SHP77 (cell line): ENCODE measurements at places on chromosomes 1 and 21.
A peak's percentile ranks its signal among the peaks of the same experiment; 100 is the strongest.

- DNase-seq = no peak
These were observed 1.3 kb downstream of the EFCAB14 start for GRCh38 chr1:46717654-46718053.

DNA sequence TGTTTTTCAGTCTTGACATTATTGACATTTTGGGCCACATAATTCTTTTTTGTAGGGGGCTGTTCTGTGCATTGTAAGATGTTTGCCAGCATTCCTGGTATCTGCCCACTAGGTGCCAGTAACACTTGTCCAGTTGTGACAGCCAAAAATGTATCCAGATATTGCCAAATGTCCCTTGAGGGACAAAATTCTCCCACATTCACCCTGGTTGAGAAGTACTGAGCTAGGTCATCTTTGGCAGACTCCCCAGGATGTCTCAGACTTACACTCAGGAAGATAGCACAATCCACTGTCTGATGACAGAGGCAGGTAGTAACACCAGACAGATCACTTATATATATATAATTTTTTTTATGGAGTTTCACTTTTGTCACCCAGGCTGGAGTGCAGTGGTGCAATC, 5.9 kb downstream of the CD48 start:
- DNase-seq = no peak

DNA sequence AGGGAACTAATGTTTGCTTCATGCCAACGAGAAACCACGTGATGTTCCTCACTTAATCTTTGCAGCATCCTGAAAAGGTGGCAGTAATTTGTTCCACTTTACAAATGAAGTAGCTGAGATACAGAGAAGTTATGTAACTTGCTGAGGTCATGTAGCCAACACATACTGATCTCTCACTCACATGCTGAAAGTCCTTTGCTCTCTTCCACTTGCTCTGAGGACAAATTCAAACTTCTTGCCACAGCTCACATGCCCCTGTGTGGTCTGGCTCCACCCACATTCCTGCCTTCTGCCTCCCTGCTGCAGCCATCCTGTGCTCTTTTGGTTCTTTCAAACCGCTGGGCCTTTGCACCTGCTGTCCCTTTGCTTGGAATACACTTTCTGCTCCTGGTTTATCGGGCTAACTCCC, 55.4 kb downstream of the TMCO4 start:
- no peak for DNase-seq

DNA sequence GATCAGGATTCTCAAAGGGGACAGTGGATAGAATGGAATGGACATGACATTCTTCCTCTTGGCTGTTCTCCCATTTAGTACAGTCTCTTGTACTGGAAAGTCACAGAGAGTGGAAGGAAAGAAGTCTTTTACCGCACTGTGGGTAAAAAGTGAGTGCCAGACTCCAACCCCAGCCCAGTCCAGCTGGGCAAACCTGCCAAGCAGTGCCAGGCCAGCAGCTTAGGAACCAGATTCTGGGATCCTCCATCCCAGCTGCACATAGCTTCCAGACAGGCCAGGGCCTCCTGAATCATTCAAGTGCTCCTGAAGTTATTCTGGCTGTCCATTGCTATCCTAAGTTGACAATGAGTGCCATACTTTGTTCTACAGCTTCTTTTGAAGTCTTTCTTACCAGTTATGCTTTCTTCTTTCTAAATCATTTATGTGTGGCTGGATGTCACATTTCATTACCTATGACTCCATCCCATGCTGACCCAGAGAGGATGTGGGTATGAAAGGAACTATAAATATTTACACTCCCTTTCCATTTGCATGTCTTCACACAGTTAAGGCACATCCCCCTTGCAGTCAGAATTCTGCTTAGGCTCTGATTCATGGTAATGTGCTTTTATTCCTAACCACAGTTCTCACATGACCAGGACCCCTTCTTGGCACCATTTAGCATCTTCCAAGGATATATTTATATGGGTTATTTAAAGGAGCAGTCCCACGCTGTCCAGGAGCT, 88.9 kb downstream of the AK5 start:
- no peak for DNase-seq

- no peak for DNase-seq
These were observed 730.9 kb upstream of the PRMT6 start for GRCh38 chr1:106325600-106325999.

GRCh38 chr1:189616893-189617292, 860.8 kb downstream of the BRINP3 start:
- no peak for DNase-seq

- DNase-seq = no peak
These were observed 1131.4 kb downstream of the PLA2G4A start for GRCh38 chr1:187960125-187960638.

- no peak for DNase-seq
These were observed 171.4 kb upstream of the GORAB start for GRCh38 chr1:170360601-170361000.

DNA sequence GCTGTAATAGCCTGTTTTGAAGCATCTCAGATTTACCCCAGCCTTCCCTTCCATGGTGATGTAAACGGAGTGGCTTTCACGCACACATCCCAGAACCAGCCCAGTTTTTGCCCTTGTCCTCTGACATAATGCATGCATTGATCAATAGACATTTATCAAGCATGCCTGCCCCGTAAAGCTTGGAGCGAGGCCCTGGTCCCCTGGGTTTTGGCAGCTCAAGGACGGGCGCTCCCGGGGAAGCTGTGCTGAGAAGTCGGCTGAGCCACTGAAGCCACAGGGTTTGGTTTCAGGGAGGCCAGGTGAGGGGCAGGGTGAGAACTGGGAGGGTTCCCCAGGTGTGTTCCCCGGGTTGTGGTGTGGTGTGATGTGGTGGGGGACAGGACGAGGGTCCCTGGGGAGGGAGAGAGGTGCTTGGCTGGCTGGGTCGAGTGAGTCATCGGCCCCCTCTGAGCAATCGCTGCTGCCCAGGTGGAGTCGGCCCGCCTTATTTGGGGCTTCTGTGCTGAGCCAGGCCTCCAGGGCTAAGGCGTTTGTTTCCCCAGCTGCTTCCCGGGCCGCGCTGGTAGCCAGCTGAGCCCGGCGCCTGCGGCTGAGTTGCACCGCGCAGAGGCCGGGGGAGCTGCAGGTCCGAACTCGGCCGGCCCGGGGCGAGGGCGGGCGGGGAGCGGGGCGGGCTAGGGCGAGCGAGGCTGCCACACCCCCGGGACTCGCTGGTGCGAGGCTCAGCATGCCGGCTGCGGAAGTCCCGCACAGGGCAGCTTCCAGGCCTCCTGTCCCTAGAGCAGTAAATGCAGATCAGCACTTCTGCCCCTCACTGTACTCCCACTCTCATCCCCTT, 23.6 kb downstream of the ATP2B4 start:
- peak; percentile 40 for DNase-seq

GRCh38 chr1:115649964-115650363, 8.2 kb downstream of the VANGL1 start:
- no peak for DNase-seq

GRCh38 chr1:172824209-172824608, 165.3 kb downstream of the FASLG start:
- no peak for DNase-seq

DNA sequence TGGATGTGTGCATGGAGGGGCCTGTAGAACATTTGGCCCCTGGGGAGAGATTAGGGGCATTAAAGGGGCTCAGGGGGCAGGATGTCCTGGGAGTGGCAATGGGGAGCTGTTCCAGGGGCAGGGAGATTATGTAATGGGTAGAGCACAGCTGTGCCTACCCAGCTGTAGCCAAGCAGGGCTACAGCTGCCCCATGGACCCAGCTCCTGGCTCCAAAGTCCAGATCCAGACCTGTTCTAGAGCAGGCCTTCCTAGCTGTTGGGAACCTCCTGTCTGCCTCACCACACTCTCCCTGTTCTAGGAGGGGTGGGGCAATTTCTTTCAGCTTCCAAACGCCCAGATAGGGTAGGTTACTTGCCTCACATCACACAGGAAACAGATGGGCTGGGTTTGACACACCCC, 5.6 kb downstream of the RPS6KA1 start:
- DNase-seq = no peak

DNA sequence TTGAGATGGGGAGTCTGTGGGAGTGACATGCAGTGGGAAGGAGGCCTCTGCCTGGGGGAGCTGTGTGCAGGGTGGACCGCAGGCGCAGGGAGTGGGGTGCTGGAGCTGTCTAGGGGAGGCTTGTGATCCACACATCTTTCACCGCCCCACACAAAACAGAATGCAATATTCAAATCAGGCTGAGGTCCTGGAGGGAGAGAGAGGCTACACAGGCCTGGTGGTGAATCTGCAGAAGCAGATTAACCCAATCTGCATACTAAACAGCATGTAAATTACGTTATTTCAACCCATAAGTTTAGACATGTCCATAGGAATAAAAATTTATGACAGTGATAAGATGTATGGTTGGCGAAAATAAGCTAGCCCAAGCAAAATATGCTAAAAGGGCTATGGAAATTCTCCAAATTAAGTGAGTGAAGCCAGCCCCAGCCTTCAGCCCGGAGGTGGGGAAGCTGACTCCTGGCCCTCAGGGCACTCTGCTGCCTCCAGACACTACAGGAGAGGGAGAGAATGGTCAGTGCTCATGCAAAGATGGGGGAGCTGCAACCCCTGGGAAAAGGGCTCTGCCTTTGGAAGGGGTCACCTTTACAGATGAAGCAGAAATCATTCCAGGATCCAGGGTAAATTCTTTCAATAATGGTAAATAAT, 156.2 kb upstream of the CTTNBP2NL start:
- DNase-seq = no peak

DNA sequence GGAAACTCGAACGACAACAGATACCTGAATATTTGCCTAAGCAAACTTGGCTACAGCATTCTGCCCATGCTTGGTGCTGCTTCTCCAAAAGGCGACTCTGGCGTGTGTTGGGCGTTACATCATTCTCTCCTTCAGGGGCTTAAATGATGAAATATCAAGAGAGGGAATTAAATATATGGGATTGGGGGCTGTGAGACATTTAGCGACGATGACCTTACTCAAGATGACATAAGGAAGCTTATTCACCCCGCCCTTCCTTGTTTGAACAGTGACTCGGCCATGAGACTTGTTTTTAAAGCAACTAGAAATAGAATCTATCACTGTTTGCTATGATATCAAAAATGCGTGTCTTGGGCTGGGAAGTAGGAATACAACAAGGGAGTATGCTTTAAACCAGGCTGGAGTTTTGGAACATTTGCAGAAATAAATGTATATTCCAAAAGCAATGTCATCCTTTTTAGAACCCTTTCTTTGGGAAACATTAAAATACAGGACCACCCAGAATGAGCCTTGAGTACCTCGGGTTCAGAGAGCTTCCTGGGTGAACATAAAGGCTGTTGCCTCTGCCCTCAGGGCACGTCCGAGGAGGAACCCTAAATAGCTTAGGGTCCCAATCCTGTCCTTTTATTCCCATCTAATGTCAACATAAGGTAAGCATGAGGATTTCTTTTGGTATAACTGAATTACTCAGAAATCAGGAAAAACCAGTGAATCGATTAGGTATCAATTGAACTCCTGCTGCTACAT, 123.3 kb upstream of the SLC45A1 start:
- no peak for DNase-seq

DNA sequence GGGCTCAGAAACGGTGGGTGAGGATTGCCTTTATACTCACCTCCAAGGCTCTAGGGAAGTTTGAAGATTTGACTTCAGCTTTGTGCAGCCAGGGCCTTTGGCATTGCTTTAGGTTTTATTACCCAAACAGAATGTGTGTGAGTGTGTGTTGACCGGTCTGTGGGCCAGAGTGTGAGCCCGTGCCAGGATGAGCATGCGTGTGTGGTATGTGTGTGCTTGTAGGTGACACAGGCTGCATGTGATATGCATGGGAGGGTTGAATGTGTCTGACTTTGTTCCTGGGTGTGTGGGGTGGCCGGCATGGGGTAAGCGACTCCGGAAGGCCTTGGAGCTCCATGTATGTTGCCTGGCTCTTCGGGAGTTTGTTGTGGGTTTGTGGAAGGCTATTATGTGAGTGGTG, 160.5 kb downstream of the FOXD2 start:
- no peak for DNase-seq

GRCh38 chr1:206907304-206907991, 10.2 kb downstream of the IL24 start:
- DNase-seq = peak; percentile 54

- DNase-seq = no peak
These were observed 213.7 kb downstream of the LRRC40 start for GRCh38 chr1:69991644-69992043.

DNA sequence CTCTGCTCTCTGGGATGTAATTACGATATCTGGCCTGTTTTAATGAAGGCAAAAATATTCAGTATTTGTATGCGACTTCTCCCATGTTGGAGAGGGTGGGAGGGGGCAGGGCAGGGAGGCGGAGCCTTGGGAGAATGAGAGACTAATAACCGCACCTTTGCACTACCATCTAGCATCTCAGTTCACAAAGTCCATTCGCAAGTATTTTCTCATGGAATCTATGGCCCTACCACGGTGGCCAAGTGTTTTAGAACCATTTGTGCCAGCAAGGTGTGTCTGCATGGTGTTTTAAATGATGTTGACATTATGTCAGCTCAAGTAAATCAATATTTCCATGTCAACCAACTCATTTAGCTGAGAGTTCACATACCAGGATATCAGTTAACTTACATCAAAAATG, 14.3 kb upstream of the BLACAT1 start:
- DNase-seq = no peak

DNA sequence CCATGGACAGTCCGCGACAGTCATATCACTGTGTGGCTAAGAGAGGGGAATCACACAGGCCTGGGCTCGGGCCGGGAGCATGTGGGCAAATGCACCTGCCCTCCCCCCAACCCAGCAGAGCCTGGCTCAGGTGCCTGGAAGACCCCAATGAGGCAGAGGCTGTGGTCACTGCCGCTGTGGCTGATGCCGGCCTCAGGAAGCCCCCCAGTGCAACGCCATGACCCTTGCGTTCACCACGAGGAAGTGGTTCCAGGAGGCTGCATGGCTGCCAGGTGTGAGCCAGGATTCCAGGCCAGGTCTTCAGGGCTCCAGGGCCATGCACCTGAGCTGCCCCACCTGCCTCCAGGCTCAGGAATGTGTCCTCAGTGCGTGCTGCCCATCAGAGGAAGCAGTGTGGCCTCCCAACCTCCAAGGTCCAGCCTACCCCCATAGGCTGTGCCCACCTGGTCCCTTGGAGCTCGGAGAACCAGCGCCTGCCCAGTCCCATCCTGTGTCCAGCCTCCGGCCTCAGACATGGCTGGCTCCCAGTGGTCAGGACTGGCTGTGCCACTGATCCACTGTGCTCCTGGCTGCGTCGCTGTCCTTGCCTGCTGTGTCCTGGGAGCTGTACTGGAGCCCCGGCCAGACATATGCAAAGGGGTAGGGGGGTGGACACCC, 8.0 kb downstream of the ARHGEF16 start:
- no peak for DNase-seq
